ENCODE measurements at places on chromosomes 7 and 10. TPM values are rescaled to one million over a fixed set of nuclear protein-coding genes. Genes with fewer than 3 reads are reported as not detected.

The CYP3A7 gene
- total RNA-seq: 0.56 TPM

The UNCX gene
- not detected for total RNA-seq

The NPSR1 gene
- not detected for total RNA-seq

The PGAM1 gene
- total RNA-seq: 158 TPM

The SCART1 gene
- 2.0 TPM for total RNA-seq

The KLF14 gene
- 1.4 TPM for total RNA-seq

The SYNPO2L gene
- total RNA-seq: not detected

The MMP21 gene
- not detected for total RNA-seq

The IQUB gene
- 1.4 TPM for total RNA-seq

The UCMA gene
- total RNA-seq: not detected

The TRPV5 gene
- not detected for total RNA-seq

The CH25H gene
- 18.5 TPM for total RNA-seq

The IL2RA gene
- total RNA-seq: 4.4 TPM

The PLAU gene
- 75.2 TPM for total RNA-seq

The FAM25A gene
- not detected for total RNA-seq

The PIP gene
- total RNA-seq: not detected

The ERVW-1 gene
- not detected for total RNA-seq

The ZNF804B gene
- not detected for total RNA-seq

The PDE6C gene
- not detected for total RNA-seq

The SPAM1 gene
- not detected for total RNA-seq

The AKR1E2 gene
- 26.8 TPM for total RNA-seq

The ZNF117 gene
- 38.3 TPM for total RNA-seq

The STK31 gene
- total RNA-seq: 0.84 TPM

The CCDC186 gene
- 31.8 TPM for total RNA-seq

The HECW1 gene
- 0.12 TPM for total RNA-seq

The IL6 gene
- total RNA-seq: 20.6 TPM

The RBP3 gene
- not detected for total RNA-seq

The HPSE2 gene
- total RNA-seq: 0.47 TPM

The SFTPA1 gene
- not detected for total RNA-seq

The JCAD gene
- total RNA-seq: 14.6 TPM

The PHKG1 gene
- 0.96 TPM for total RNA-seq

The PLXDC2 gene
- 59.9 TPM for total RNA-seq

The NUPR2 gene
- not detected for total RNA-seq
